ENCODE measurements at places on chromosomes 3 and 15. TPM values are rescaled to one million over a fixed set of nuclear protein-coding genes. Genes with fewer than 3 reads are reported as not detected.

CFAP91 gene
- total RNA-seq: 0.43 TPM

RPL14 gene
- 209 TPM for total RNA-seq

HRG gene
- total RNA-seq: not detected

C15orf62 gene
- total RNA-seq: under 0.01 TPM

LTK gene
- 1.6 TPM for total RNA-seq

TMEM44 gene
- 11.7 TPM for total RNA-seq

FBXL22 gene
- total RNA-seq: 1.3 TPM

PLSCR2 gene
- total RNA-seq: not detected

CDC25A gene
- total RNA-seq: 9.9 TPM

SV2B gene
- total RNA-seq: not detected

CCR9 gene
- total RNA-seq: not detected

C3orf80 gene
- total RNA-seq: 0.86 TPM

CFAP92 gene
- total RNA-seq: not detected

CD200R1 gene
- total RNA-seq: under 0.01 TPM

TOMM70 gene
- 65.2 TPM for total RNA-seq

KLF15 gene
- total RNA-seq: 0.32 TPM

STAB1 gene
- total RNA-seq: under 0.01 TPM

SST gene
- total RNA-seq: not detected

GOLGA8T gene
- total RNA-seq: under 0.01 TPM

SLC6A20 gene
- not detected for total RNA-seq

ADCY5 gene
- 0.43 TPM for total RNA-seq

P2RY13 gene
- not detected for total RNA-seq

SSUH2 gene
- 0.32 TPM for total RNA-seq

DHX36 gene
- total RNA-seq: 34.1 TPM

RETNLB gene
- total RNA-seq: not detected

CPB1 gene
- total RNA-seq: not detected

RBP2 gene
- not detected for total RNA-seq

GRK7 gene
- not detected for total RNA-seq

SLC28A1 gene
- total RNA-seq: not detected

GOLGA8M gene
- total RNA-seq: 1.3 TPM

MASP1 gene
- total RNA-seq: 198 TPM

FETUB gene
- total RNA-seq: not detected

KCNMB3 gene
- 1.3 TPM for total RNA-seq

WNT7A gene
- total RNA-seq: not detected

TRANK1 gene
- total RNA-seq: 13.4 TPM

SH2D7 gene
- not detected for total RNA-seq

SMC4 gene
- 63.5 TPM for total RNA-seq

CD86 gene
- not detected for total RNA-seq

ALPK3 gene
- total RNA-seq: 0.86 TPM

SLC15A2 gene
- under 0.01 TPM for total RNA-seq

GSK3B gene
- 83.8 TPM for total RNA-seq

SELENOK gene
- 19.4 TPM for total RNA-seq

PSMD2 gene
- total RNA-seq: 364 TPM

PSTPIP1 gene
- total RNA-seq: not detected

FGF7 gene
- 369 TPM for total RNA-seq

MESP1 gene
- under 0.01 TPM for total RNA-seq

MCF2L2 gene
- total RNA-seq: 0.64 TPM

RPP25 gene
- 11.0 TPM for total RNA-seq

GRAMD2A gene
- total RNA-seq: under 0.01 TPM

PCOLCE2 gene
- under 0.01 TPM for total RNA-seq

NPAP1 gene
- total RNA-seq: not detected

EOMES gene
- total RNA-seq: not detected

SEMA3G gene
- 0.32 TPM for total RNA-seq

SLC27A2 gene
- under 0.01 TPM for total RNA-seq

ADIPOQ gene
- total RNA-seq: not detected

DAZL gene
- not detected for total RNA-seq

PPP4R2 gene
- 62.2 TPM for total RNA-seq

KCNAB1 gene
- not detected for total RNA-seq

CCR3 gene
- not detected for total RNA-seq
